CD8-positive, alpha-beta memory T cell (primary cell): ENCODE measurements at places on chromosomes 7 and 10.

DNA sequence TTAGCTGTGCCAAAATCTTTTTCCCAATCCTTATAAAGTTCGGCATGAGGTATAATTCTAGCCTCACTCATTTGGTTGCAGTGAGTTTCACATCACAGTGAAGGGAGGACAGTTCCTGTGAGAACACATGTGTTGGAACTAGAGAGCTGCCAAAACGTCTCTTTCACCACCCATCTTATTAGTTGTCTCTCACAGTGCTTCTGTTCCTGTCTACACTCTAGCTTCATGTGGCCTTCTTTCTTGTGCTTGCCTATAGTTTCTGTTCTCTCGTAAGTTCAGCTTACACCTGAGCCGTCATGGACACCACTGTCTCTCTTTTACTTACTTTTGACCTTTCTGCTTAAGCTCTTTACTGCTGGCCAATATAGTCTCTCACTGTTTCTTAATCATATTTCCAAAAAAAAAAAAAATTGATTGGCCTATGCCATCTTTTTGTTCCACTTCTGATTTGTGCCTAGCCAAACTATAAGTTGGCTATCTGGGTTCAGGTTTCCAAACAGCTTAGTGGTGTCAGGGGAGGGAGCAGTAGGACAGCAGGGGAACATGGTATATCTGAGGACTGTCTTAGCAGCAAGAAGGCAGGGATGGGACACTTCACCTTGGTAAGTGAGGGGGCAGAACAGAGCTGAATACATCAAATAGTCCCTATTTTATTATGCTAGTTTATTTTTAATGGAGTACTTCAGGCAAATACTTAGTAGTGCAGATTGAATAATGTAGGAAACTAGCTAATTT is 38.0 kb downstream of the ZNRF2 start:
- DNase-seq = no peak

DNA sequence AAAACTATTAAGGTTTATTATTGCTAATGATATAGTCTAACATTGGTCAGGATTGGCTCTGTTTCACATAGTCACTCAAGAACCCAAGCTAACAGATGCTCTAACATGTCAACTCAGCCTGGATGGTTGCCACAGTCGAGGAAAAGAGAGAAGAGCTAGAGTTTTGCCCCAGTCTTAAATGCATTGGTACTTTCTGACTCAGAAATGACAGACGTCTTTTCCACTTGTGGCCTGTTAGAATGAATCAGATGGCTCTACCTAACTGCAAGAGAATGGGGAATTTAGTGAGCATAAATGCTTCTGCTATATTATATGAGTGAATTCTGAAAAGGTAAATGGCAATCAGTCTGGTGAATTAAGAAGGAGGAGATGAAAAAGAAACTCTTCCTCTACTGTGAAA is 13.9 kb downstream of the HECTD2 start:
- no peak for DNase-seq

- peak; percentile 21 for DNase-seq
These were observed 1.0 kb downstream of the SYPL1 start for GRCh38 chr7:106110885-106111654.

DNA sequence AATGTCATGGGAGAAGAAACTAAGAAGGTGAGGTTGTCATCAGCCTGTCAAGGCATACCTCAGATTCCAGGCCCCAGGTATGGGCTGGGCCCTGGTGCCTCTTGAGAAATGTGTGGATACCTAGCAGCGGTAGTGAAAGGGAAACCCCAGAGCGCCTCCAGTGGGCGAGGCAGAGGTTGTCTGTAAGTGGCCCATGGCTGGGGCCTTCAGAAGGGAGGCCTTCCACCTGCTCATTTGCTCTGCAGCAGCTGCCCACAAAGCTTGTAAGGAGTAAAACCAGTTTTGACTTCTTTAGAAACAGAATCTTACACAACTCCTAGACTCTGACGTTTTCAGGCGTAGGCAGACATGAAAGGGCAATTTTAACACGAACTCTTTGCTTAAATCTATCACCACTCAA is 509.9 kb downstream of the PARD3 start:
- no peak for DNase-seq

DNA sequence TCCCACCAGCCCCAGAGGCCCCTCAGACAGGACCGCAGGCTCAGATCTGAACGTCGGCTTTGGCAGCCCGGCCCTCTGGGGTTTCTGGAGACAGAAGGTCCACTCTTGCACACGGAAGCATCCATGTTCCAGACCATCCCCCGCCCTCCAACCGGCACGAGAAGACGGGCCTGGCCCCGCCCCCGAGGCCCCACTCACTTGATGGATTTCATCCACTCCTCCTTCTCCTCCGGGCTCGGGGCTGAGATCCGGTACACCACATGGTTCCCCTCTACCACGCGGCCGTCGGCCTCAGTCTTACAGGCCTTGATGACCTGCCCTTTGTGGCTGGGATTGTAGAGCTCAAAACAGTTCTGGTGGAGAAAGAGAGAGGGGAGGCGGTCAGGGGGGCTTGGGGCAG is 107.3 kb downstream of the CYTH3 start:
- no peak for DNase-seq

DNA sequence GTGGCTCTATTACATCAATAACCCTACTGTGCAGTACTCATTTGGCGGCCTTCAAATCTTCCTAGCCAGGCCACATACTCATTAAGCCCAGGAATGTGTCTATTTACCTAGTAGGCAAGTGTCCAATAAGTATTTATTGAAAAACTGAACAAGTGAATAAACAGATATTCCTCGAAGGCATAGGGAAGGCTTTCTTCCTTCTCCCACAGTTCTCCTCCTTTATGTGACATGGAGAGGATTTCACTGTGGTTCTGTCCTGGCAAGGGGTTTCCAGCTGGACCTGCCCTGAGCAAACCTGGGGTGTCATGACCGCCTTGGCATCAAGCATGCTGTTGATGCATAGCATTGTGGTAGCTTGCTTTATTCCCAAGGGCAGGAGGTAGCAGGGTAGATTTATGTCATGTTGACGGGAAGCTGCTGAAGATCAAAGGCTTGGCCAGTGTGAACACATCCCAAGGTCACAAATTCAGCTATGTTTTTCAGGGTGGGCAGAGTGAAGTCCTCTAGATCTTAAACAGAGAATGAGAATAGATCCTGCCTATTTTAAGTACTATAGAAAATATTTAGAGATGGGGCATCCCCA is 195.1 kb downstream of the INHBA start:
- DNase-seq = no peak

DNA sequence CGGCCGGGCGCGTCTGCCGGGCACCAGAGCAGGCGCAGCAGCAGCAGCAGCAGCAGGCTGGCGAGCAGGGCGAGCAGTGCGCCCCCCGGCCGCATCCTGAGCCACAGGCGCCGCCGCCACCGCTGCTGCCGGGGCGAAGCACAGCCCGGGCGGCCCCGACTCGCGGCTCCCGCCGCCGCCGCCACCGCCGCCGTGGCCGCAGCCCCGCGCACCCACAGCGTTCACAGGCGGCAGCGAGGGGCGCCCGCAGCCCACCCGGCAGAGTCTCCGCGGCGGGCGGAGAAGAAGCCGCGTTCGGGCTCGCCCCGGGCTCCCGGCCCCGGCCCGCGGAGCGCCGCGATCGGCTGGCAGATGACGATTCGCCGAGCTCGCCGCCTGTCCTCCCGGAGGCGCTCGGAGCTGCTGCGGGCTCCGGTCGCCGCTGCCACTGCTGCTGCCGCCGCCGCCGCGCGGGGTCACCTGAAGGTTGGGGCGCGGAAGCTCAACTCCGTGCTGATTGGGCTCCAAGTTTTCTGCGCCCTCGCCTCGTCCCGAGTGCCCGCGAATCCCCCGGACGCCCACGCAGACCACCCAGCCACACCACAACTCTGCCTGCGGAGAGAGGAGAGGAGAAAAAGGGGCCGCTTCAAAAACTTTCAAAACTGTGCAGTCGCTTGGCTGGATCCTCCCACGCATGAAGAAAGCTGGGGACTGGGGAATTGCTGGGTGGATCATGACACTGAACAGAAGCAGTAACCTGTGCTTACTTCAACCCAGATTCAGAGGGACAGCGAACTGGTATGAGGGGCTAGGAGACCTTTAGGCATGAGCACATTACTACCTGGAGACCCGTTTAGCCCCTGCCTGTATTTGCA is at the start of gene ST8SIA6:
TSS of gene ST8SIA6 (minus strand) at position 435 of the 854 bp plus-strand sequence. CDS start at position 95, 340 bp downstream.
- DNase-seq = peak; percentile 61

DNA sequence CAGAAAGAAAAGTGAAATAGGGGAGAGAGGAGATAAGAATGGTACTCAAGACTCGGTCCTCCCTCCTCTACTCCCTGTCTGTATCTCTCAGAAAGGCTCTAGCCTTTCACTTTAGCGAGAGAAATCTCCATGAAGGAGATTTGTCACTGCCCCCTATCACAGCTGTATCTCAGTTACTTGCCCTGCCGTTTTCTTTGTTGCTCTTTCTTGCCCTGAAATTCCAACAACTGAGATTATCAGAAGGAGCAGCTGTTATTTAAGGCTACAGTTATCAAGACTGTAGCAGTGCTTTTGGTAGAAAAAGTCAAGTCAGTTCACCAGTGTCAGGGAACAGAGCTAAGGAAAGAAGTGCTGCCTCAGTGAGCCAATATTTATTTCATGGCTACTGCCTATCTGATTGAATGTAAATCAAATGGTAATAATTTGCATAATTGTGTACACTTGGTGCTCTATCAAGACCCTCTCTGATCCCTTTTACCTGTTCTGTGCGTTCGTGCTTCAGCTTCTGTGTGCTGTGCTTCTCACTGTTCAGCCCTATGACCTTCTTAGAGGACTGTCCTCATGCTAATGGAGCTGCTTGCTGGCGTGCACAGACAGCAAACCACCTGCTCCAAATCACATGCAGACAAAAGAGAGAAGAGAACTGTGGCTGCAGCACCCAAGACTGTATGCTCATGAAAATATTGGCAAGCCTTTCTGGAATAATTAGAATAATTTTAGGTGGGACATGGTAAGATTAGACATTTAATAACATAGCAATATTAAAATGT is 180.2 kb upstream of the FAM3C start:
- DNase-seq = no peak

GRCh38 chr7:47677093-47677492 is 95.2 kb upstream of the TNS3 start:
- DNase-seq = no peak

- no peak for DNase-seq
These were observed 28.8 kb downstream of the TSPAN15 start for GRCh38 chr10:69480068-69480412.
